Stomach (tissue), 19 donors: ENCODE measurements at places on chromosomes 2 and 18. TPM values are rescaled to one million over a fixed set of nuclear protein-coding genes. Genes with fewer than 3 reads are reported as not detected.

- no peaks in the 10 kb centered on the region for H3K36me3 ChIP-seq
- no peak overlapping the region for H3K4me3 ChIP-seq
- H3K4me1 ChIP-seq = no peaks in the 10 kb centered on the region
- H3K27ac ChIP-seq = no peak overlapping the region
- H3K27me3 ChIP-seq = no peaks in the 10 kb centered on the region
Measured at GRCh38 chr2:98009887-98010760, 14.4 kb upstream of the TMEM131 start.

- no peaks in the 10 kb centered on the region for H3K27me3 ChIP-seq
- no peak for DNase-seq
- H3K36me3 ChIP-seq = no peaks in the 10 kb centered on the region
- no peak overlapping the region for H3K4me3 ChIP-seq
- peaks cover 7% of the 10 kb centered on the region for H3K4me1 ChIP-seq
Measured at GRCh38 chr2:191636235-191636543, 41.7 kb upstream of the NABP1 start.

ITGB6 gene
- total RNA-seq = 3.2 TPM

PAX8 gene
- total RNA-seq = not detected

- H3K27me3 ChIP-seq = no peaks in the 10 kb centered on the region
- no peaks in the 10 kb centered on the region for H3K36me3 ChIP-seq
- no peak overlapping the region for H3K4me3 ChIP-seq
- no peaks in the 10 kb centered on the region for H3K4me1 ChIP-seq
Measured at GRCh38 chr2:111209045-111209514, 88.4 kb downstream of the BCL2L11 start.

- no peaks in the 10 kb centered on the region for H3K27me3 ChIP-seq
- no peaks in the 10 kb centered on the region for H3K36me3 ChIP-seq
- no peak for DNase-seq
- H3K4me1 ChIP-seq = no peaks in the 10 kb centered on the region
Measured at GRCh38 chr2:230048010-230048671, 20.6 kb downstream of the SLC16A14 start.

DNA sequence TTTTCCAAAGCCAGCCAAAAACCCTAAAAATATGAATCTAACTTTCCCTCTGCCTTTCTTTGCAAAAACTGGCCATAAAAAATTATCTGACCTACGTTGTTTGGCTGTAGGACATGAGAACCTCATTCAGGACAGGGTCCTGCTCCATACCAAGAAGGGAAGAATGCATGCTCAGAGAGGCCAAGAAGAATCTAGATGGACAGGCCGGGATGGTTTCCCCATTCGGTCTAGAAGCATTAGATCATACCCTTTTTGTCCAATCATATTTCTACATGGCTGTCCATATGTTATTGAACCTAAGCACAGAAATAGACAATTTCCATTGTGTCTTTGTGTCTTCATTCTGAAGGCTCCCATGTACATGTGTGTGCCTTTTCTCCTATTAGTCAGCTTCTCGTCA is 2120.4 kb upstream of the PIK3C3 start:
- H3K4me1 ChIP-seq = no peaks in the 10 kb centered on the region
- H3K27ac ChIP-seq = no peak overlapping the region
- no peaks in the 10 kb centered on the region for H3K36me3 ChIP-seq
- DNase-seq = no peak
- no peak overlapping the region for H3K4me3 ChIP-seq

DNA sequence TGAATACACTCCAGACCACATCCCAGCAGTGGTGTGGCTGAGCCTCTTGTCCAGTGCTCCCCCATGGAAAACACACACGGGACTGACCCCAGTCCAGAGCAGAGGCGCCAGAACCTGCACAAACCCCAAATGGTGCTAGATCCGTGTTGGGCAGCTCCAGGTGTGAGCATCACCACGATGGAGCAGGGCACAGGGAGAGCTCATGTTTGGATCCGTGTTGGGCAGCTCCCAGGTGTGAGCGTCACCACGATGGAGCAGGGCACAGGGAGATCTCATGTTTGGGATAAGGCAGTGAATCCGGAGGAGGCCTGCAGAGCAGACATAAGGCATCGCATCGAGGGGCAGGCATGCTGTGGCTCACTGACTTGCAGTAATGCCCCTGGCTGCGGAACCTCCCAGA is 460.0 kb upstream of the MYT1L start:
- DNase-seq = no peak
- H3K36me3 ChIP-seq = no peaks in the 10 kb centered on the region
- peaks cover 7% of the 10 kb centered on the region for H3K27me3 ChIP-seq
- no peak overlapping the region for H3K27ac ChIP-seq
- H3K4me1 ChIP-seq = no peaks in the 10 kb centered on the region
- H3K4me3 ChIP-seq = no peak overlapping the region

- no peak for DNase-seq
- H3K27ac ChIP-seq = no peak overlapping the region
- no peaks in the 10 kb centered on the region for H3K36me3 ChIP-seq
- no peak overlapping the region for H3K4me3 ChIP-seq
Measured at GRCh38 chr18:25167612-25168410, 184.2 kb downstream of the ZNF521 start.

ABCG8 gene
- not detected for total RNA-seq
